Natural killer cell (primary cell): ENCODE measurements at places on chromosomes 11 and 22. TPM values are rescaled to one million over a fixed set of nuclear protein-coding genes. Genes with fewer than 3 reads are reported as not detected.

- DNase-seq = peak; percentile 73
Measured at GRCh38 chr11:288478-289397, at the start of gene PGGHG. Gene PGGHG (plus strand): TSS chr11:289126. CDS start chr11:289817, 691 bp downstream.

DNA sequence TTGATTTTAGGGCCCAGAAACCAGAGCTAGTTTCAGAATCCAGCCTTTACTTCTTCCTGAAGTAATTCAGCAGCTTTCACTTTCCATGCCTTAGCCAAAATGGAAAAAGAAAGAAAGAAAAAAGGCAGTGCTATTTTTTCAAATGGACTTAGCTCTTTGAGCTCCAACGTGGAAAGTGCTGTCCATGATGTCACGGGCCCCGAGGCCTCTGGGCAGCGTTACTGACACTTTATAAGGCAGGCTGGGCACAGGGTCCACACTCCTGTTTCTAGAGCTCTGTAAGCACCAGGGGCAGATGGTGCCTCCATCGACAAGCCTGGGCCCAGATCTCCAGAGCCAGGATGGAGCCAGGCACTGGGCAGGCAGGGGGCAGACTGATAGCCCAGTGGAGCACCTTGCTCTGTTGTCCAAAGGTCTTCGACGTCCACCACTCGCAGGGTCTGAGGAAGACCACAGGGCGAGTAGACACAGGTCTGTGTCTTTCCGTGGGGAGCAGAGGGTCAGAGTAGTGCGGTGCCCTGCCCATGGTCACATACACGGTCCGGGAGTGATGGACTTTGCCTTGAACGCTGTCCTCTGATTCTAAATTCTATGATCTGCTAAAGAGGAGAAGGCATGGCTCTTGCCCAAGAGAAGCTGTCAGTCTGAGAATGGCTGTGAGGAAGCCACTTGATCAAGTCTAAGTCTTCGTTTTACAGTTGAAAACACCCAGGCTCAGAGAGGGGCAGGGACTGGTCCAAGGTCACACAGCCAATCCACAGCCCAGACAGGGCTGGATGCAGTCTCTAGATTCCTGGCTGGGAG, 22.0 kb upstream of the WNT11 start:
- DNase-seq = no peak

The MAJIN gene
- not detected for total RNA-seq

DNA sequence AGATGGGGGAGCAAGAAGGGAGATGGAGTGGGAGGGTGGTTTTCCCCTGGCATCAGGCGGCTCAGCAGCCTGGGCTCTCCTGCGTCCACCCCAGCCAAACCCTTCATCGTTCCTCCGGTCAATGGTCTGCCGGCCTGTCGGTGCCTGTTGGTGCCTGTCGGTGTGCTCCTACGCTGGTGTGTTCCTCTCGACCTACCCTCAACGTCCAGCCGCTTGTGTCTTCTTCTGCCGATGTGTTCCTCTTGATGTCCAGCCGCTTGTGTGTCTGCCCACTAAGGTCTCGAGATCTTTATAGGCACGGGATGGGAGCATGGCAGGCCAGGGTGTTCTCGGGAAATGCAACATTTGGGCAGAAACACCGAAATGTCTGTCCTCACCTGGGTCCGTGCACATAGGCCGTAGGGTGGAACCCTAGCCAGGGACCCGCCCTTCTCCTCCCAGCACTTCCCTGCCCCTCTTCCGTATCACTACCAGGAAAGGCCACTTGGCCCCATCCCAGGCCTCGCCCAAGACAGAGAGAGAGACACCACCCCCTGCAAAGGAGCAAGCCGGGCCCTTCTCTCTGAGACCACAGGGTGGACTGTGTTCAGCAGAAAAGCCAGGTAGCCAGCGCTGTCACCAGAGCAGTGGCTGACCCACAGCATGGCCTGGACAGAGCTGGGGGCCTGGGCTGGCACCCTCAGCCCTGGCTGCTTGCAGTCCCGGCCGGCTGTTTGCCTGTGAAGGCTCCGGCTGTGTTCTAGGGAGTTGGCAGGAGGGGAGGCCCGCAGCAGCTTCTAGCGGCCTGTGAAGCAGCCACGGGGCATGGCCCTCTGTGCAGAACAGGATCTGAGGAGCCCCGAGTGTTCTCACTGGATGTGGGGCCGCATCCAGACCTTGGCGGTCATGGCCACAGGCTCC, 61.6 kb upstream of the KCNQ1OT1 start:
- peak; percentile 8 for DNase-seq

The C11orf52 gene
- not detected for total RNA-seq

DNA sequence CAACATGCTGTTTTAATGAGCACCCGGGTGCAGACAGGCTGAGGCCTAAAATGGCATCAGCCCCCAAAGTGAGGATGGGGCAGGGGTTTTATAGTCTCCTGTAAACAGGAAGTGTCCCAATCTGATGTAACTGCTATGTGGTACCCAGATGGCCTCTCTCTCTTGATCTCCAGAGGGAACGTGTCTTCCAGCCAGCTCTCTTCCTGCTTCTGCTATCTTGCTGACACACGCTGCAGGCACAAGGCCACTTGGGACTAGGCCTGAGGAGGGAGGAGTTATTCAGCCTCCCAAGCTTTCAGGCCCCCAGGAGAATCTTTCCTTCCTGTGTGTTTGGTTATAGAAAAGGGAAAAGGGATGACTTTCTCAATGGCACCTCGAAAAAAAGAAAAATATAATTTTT, 11.4 kb upstream of the VSTM5 start:
- no peak for DNase-seq

DNA sequence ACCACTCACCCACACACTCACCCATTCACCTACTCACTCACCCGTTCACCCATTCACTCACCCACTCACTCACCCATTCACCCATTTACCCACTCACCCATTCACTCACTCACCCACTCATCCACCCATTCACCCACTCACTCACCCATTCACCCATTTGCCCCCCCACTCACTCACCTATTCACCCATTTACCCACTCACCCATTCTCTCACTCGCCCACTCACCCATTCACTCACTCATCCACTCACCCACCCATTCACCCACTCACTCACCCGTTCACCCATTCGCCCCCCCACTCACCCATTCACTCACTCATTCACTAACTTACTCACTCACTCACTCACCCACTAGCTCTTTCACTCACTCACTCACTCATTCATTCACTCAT, 15.0 kb downstream of the MUC5AC start:
- DNase-seq = no peak

GRCh38 chr11:74035264-74035663, 26.4 kb upstream of the UCP3 start:
- DNase-seq = no peak

DNA sequence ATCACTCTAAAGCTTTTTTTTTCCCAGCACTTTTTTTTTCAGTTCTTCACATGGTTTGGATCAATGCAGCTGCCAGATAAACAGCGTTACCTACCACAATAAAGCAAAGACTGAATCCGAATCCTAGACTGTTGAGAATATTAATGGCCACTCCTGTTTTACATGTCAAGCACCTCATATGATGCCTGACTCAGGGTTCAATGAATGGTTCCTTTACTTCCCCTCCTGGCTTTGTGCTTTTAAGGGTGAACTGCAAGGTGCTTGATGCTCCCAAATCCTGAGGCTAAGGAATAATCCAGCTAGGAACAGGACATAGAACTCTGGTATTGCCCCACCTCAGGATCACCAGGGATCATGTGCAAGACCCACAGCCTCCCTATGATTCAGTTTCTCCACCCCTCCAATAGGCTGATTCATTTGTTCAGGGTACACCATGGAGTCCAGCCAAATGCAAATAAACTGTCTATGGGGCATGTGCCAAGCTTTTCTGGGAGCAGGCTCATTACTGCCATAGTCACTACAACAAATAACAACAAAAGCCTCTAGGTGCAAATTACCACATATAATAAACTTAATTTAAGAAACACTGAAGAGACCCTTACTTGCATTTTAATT, 104.3 kb downstream of the GAB2 start:
- DNase-seq = no peak

- DNase-seq = no peak
Measured at GRCh38 chr11:69682681-69683326, 7.7 kb upstream of the LTO1 start.

GRCh38 chr22:41305646-41306045, 4.3 kb downstream of the ZC3H7B start:
- no peak for DNase-seq

GRCh38 chr11:69467196-69467595, 14.3 kb upstream of the LINC01488 start:
- no peak for DNase-seq

- DNase-seq = no peak
Measured at GRCh38 chr22:35621451-35621850, 4.3 kb upstream of the MB start.

GRCh38 chr11:126588630-126589491, 233.4 kb downstream of the ST3GAL4 start:
- DNase-seq = no peak

- DNase-seq = no peak
Measured at GRCh38 chr22:48057116-48057835, 1294.8 kb downstream of the TBC1D22A start.

The GUCY1A2 gene
- total RNA-seq = 0.15 TPM

The F2 gene
- not detected for total RNA-seq

DNA sequence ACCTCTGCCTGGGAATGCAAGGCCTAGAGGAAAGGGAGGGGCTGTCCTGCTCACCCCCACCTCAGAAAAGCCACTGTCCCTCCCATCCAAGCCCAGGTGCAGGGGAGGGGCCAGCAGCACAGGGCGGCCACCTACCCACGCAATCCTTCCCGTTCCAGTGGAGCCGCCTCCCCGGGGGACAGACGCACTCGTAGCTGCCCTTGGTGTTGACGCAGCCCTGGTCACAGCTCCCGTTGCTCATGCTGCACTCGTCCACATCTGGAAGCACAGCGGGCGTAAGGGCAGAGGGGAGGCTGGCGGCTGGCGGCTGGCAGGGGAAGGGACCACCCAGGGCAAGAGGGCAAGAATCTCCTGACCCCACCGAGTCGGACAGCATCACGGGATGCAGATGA, 40.3 kb upstream of the TTLL12 start:
- no peak for DNase-seq

GRCh38 chr22:40241200-40241763, 63.6 kb downstream of the TNRC6B start:
- no peak for DNase-seq

DNA sequence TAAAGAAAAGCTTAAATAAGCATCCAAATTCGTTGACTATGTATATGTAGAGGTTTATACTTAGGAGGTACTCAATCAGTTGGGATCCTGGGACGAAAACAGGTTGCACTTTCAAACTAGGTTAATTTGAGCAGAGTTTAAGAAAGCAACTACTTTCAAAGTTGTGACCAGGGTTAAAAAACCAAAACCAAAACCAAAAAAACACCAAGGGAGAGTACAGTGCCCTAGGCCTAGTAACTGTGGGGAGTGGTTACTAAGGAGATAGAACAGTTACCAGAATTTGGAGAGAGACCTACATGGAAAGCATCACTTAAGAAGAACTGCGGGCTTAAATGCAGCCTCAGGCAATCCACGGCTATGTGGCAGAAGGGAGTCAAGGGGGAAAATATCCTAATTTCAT, 148.3 kb downstream of the JRKL start:
- DNase-seq = no peak

DNA sequence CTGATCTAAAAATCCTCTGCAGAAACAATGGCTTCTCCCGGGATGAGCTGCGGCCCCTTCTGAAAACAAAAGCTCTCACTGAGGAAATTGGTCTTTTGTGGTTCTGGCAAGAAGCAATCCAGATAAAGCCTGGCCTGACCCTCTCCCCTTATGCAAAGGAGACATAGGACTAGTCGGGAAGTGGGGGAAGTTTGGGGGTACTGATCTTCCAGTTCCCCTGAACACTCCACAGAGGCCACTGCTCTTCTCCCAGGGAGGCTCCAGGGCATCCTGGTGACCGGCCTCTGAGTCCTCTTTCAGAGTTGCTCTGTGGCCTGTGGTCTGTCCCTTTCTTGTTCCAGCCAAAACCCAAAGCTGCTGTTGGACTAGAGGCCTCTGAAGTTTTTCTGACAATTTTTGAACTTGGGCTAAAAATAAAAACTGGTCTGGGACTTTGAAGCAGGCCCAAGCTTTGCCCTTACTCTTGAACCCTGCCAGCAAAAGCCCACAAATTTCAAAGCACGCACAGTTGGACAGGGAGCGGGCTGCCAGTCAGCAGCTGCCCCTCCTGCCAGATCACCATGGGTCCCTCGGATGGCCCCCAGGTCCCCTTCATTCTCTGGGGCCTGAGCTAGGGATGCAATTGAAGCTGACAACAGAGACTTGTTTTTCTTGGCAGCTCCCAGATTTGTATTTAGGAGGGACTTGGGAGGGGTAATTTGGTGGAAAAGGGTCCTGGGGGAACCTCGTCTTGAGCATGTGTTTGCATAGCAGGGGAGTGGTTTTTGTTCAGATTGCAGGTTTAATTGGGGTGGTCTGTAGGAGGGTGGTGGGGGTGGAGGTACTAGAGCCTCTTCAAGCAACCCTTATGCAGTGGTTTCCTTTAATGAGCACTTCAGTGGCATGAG, 381.6 kb upstream of the CADM1 start:
- no peak for DNase-seq

The MS4A6A gene
- total RNA-seq = 11.8 TPM

The ABCC8 gene
- not detected for total RNA-seq

The USP35 gene
- total RNA-seq = 8.1 TPM

- DNase-seq = no peak
Measured at GRCh38 chr11:70709596-70709995, 311.3 kb downstream of the CTTN start.

GRCh38 chr11:107916671-107917241, 11.5 kb upstream of the RAB39A start:
- DNase-seq = peak; percentile 64

The DUSP8 gene
- 38.4 TPM for total RNA-seq

DNA sequence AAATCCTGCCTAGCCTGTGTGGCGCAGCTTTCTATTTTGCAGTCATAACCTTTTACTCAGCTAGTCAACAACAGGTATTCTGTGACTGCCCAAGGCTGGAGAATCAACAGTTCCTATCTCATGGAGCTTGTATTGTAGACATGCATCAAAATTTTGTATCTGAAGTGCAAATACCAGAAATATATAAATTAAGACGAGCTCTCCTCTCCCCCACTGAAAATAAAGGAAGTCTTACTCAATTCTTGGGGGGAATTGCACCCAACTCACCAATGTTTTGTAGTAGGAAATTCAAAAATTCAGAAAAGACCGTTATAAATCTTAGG, 153.4 kb downstream of the NCAM1 start:
- no peak for DNase-seq

DNA sequence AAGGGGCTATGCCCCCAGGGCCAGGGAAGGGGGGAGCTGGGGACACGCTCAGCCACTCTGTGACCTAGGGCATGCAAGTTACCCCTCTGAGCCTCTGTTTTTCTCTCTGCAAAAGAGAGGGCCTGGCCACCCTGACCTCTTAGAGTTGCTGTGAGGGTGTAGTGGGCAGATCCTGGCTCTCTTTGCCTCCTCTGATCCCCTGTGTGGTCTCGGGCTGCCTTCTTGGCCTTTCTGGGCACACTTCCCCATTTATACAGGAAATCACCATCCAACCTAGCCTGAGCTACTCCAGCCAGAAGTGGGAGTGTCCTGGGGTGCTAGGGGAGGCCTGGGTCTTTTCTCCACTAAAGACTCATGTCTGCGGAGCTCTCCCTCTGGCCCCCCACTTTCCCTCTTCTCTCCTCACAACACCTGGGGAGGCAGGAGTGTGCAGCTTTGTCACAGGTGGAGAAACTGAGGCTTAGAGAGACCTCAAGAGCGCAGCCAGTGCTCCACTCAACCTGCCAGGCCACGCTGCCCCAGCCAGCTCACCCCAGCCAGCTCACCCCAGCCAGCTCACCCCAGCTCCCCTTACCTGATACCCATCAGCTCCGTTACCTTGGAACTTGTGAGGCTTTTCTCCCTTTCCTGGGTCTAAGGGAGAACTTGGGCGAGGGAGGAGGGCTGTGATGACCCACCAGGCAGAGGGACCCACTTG, 1.4 kb downstream of the AIFM3 start:
- DNase-seq = no peak

- DNase-seq = no peak
Measured at GRCh38 chr11:45917286-45917622, 423 bp downstream of the PEX16 start.
